Activated gamma-delta T cell treated with Interleukin-2 at 50 U/mL for 16 hours (primary cell): ENCODE measurements at places on chromosomes 4 and X.

DNA sequence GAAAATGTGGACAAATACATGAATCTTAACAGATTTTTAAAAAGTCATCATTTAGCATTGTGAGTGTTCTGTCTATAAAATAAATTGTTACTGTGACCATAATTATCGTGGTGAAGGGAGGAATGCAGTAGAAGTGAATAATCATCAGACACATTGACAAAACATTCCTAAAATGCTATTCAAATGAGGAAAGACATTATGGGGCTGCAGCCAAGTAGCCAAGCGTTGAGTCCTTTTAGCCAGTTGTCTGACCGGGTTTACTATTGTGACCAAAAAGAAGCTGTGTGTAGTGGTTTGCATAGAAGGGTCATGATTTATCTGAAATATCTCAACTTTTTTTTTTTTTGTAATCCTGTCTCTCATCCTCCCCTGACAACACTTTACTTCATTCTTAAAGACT is 19.5 kb downstream of the WWC2 start:
- DNase-seq = no peak

- DNase-seq = no peak
Observed at GRCh38 chrX:114038358-114038757, 545.5 kb upstream of the HTR2C start.

- DNase-seq = no peak
Observed at GRCh38 chr4:148145475-148145874, 296.7 kb downstream of the NR3C2 start.

- no peak for DNase-seq
Observed at GRCh38 chr4:27490766-27491165, 630.1 kb downstream of the STIM2 start.

GRCh38 chr4:67236318-67236717 is 309.0 kb downstream of the CENPC start:
- no peak for DNase-seq

- DNase-seq = no peak
Observed at GRCh38 chrX:15530318-15530717, 29.7 kb downstream of the BMX start.

- no peak for DNase-seq
Observed at GRCh38 chrX:69178592-69178991, 13.3 kb upstream of the PJA1 start.

- DNase-seq = no peak
Observed at GRCh38 chr4:114149-114548, 10.2 kb upstream of the ZNF718 start.

GRCh38 chrX:67604979-67605703 is 61.3 kb downstream of the AR start:
- no peak for DNase-seq

DNA sequence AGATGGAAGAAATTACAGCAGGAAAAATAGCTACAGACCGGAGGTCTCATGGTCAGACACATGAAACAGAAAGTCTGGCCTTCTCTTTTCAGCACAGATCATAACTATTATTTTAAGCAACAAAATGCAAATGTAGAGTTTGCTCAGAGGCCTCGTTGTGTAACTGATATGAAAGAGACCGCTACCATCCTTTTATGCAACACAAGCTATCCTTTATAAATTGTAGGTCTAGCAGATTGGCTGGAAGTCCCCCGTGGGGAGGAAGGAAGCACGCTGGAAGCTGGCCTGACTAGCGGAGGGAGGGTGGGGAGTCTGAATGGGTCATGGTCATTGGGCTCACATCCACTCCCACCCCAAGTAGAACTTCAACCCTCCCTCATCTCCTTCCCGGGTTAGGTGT is 27.7 kb downstream of the DMP1 start:
- DNase-seq = no peak

DNA sequence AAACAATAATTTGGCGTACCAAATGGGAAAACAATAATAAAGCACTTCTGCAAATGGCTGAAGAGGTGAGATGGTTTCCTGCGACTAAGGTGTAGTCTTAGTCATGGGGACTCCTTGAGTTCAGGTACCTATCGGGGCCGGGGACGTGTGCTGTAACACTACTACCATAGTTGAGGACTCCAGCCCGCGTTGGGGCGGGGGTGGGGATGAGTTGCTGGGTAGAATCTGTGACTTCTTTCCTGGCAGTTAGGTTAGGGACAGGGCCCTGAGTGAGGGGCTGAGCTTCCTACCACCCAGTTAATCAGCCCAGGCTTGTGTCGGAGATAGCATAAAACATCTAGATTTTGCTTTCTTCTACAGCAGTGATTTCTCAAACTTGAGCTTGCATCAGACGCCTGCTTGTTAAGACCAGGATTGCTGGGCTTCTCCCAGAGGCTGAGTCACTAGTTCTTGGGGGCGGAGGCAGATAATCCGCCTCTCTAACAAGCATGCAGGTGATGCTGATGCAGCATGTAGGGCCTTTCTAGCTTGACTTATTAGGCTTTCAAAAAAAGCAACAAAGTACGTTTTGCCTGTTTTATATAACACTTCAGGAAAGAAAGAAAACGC is 30.2 kb downstream of the RBBP7 start:
- no peak for DNase-seq

- no peak for DNase-seq
Observed at GRCh38 chr4:99653916-99654315, 3.7 kb downstream of the C4orf54 start.

DNA sequence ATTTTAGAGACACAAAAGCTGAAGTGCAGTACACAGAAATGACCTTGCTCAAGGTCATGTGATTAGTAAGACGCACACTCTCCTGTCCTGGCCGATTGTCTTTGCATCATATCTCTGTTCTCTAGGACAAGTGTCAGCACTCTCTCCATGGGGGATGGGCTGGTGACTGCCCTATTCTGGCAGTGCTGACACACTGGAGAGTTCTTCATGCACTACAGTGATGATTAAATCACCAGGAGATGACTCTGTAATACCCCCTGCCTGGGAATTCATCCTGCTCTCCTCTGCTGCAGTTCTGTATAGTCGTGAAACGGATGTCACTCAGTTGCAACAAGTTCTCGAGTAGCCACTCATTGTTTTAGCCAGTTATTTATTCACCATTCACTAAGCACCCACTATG is 5.3 kb upstream of the SHISA3 start:
- no peak for DNase-seq

DNA sequence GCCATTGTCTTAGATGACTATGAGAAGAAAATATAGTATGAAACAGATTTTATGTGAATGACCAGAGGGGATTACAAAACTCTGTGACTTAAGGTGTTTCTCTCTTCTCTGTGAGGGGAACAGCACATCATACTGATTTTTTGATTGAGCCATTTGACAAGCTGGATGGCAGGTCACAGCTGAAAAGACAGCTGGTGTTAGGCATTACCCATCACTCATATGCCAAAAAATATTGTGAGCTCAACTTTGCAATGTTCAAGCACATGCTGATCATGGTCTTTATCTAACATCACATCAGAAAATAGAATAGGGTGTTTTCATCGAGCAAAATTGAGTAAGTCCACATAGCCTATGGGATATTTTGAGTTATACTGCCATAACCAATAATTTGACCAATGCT is 86.7 kb upstream of the TECRL start:
- no peak for DNase-seq

GRCh38 chrX:155966876-155967275 is 30.6 kb upstream of the IL9R start:
- DNase-seq = peak; percentile 28

DNA sequence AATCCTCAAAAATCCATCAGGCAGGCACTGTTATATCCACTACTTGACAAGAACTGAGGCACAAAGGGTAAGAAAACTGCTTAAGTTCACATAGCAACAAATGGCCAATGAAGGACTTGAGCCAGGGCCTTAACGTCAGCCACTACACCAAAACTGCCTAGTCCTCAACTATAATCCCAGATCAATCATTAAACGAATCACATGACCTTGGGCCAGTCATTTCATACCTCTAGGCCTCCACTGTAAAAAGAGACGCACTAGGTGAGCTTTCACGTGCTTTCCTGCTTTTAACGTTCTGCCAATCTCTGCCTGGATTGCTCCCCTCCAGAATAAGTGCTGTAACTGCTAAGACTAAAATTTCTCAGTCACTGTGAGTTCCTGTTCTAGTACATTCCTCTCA is 54.7 kb downstream of the RHOXF2B start:
- DNase-seq = no peak

DNA sequence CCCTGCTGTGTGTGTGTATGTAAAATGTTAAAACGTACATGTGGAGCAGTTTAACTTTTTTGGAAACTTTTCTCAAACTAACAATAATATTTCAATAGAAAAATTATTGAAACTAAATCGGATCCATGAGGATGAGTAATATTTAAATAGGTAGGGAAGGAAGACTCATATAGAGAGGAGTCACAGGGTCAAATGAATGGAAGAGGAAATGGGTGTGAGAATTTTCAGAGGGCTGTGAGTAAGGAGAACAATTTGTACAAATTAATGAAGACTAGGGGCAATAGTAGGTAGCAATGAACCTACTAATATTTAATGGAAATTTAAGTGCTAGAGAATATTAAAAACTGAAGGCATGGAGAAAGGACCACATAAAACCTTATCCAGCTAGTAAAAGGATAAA is 290.7 kb upstream of the PCDH18 start:
- no peak for DNase-seq

- DNase-seq = no peak
Observed at GRCh38 chr4:18973296-18973695, 951.7 kb upstream of the LCORL start.

DNA sequence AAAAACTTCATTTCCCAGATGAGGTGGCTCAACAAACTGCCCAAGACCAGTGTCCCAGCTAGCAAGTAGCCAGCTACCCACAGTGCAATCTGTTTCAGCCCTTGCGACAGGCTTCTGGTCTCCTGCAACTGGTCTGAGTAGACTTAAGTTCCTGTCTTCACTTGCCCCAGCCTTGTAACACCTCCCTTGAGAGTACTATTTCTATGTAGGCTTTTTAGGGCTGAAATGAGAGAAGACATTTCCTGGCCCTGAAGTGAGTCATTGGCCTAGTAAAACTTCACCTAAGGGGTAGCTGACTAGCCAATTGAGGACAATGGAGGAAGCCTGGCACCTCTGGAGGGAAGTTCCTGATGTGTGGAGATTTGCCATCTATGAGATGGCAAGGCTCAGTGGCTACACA is 80.1 kb upstream of the STIM2 start:
- no peak for DNase-seq

- no peak for DNase-seq
Observed at GRCh38 chr4:3314706-3315260, 22.0 kb downstream of the RGS12 start.

DNA sequence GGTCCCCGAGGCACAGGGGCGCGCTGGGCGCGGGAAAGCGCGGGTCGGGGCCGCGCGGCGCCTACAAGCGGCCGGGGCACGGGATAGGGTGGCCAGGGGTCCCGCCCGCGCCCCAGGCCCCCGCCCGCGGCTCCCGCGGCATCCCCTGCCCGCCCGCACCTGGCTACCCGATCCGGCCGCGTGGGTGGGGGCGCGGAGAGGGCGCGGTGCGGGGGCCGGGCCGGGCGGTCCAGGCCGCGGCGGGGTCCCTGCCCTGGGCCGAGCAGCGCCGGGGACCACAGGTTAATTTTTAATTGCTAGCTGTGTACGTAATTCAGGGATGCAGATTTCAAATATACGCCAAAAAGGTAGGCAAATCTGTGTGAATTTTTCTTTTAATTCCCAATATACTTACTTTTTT is 44.3 kb upstream of the FAM47C start:
- no peak for DNase-seq

GRCh38 chr4:88033309-88033708 is 25.9 kb downstream of the PKD2 start:
- DNase-seq = peak; percentile 30
